Type B pancreatic cell (in vitro differentiated cells): ENCODE measurements at places on chromosomes 7 and 10. TPM values are rescaled to one million over a fixed set of nuclear protein-coding genes. Genes with fewer than 3 reads are reported as not detected.

The PTN gene
- 16.2 and 271 TPM in 2 replicates for total RNA-seq

The NXPH1 gene
- 0.29 and 0.33 TPM in 2 replicates for total RNA-seq

The ITPRID1 gene
- total RNA-seq = 0.07 and 0.14 TPM in 2 replicates

DNA sequence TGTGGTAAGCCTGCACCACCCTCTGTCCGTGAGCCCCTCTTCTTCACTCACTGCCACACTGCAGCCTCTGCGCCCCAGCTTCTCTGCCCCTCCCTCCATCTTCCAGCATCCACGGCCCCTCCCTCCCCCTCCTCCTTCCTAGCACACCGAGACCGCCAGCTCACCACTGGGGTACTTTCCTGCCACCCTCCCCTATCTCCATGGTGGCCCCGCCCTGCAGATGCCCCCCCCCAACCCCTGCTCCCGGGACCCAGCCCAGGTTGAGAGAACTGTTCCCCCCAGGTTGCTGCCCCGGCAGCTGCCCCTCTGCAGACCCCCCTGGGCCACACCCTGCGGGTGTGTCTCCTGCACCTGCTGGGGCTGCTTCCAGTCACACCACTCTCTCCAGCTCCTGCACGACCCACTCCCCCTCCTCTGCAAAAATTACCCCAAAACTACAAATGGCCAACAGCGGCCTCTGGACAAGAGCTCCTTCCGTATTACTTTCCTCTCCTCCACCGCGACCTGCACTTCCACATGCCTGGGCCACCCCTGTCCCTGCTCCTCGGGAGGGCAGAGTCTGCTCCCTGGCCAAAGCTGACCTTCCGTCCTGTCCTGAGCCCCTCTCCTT lies 209.2 kb upstream of the PPP2R2D start:
- DNase-seq = no peak
- peaks cover 19% of the 10 kb centered on the region for H3K27me3 ChIP-seq
- no peaks in the 10 kb centered on the region for H3K36me3 ChIP-seq
- no peak overlapping the region for H3K27ac ChIP-seq

- H3K4me1 ChIP-seq = no peaks in the 10 kb centered on the region
- no peaks in the 10 kb centered on the region for H3K27me3 ChIP-seq
- H3K36me3 ChIP-seq = no peaks in the 10 kb centered on the region
- DNase-seq = no peak
- H3K27ac ChIP-seq = no peak overlapping the region
Observed at GRCh38 chr7:50727072-50727471, 55.6 kb downstream of the GRB10 start.

DNA sequence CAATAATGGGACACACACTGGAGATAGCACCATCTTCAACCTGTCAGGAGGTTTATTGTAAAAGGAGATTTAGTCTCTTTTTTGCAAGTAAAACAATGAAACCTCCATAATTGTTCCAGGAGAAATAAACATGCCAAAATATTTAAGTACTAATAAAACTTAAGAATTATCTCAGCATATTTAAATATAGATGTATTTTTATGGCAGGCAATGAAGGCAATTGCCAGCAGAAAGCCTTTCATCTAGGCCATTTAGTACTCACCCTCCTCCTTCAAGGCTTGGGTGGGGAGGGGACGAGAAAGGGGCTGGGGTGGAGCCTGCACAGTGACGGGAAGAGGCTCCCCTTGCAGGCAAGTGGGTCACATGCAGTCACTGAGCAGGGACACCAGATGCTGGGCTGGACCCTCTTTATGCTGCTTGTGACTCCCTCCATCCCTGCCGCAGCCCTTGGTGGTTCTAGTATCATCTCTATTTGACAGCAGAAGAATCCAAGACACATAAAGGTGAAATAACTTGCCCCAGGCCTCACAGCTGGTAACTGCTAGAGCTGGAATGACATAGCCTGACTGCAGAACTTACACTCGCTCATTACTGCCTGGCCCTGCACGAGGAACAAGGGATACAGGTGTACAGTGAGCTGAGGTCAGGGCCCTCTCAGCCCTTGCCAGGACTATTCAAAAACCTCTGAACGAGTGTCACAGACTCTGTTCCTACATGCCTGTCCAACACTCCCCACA lies 449.5 kb upstream of the ZMIZ1 start:
- DNase-seq = no peak
- no peak overlapping the region for H3K4me3 ChIP-seq
- H3K27ac ChIP-seq = peak overlapping the region; percentile 21
- peaks cover 49% of the 10 kb centered on the region for H3K4me1 ChIP-seq
